ENCODE measurements at places on chromosomes 6 and 20.

DNA sequence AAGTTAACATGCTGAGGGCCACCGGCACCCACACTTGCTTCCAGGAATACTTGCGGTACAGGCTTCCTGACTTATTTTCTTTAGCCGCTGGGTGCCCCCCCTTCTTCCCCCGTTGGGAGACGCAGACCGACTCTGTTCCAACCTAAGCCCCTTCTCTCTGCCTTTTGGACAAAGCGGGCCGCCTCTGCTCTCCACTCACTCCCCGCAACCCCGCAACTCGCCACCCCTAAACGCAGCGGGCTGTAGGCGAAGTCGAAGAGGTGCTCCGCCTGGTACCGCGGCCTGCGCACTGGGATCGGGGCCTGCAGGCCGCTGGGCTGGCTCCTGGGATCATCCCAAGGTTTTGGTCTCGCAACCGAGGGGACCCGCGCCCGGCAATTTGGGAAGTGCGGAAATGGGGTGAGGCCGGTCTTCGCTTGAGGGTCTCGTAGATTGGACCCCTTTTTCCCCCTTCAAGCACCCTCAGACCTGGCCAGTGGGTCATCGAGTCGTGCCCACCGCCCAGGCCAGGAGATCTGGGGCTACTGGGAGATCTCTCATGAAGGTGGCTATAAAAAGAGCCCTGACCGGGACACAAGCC, 4.7 kb upstream of the FOXF2 start:
- no peak for DNase-seq

- DNase-seq = no peak
Observed at GRCh38 chr20:10179574-10180298, 38.9 kb upstream of the SNAP25 start.

GRCh38 chr6:148943451-148943850, 196.6 kb downstream of the UST start:
- DNase-seq = no peak

DNA sequence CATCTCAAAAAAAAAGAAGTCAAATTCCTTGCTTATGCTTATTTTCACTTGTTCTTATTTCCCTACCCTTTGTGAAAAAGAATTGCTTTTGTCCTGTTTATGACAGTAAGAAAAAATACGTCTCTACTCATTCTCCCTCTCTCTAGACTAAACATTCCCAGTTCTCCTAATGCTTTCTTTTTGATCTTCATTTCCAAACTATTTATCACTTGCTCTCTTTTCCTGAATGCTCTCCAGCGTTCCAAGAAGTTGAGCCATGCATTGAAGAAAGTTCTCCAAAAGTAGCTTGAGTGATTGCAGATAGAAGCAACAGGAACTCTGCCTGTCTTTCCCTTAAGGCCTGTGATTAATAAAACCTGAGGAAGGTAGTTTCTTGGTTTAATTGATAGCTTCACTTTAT, 53.1 kb upstream of the TMEM170B start:
- no peak for DNase-seq

DNA sequence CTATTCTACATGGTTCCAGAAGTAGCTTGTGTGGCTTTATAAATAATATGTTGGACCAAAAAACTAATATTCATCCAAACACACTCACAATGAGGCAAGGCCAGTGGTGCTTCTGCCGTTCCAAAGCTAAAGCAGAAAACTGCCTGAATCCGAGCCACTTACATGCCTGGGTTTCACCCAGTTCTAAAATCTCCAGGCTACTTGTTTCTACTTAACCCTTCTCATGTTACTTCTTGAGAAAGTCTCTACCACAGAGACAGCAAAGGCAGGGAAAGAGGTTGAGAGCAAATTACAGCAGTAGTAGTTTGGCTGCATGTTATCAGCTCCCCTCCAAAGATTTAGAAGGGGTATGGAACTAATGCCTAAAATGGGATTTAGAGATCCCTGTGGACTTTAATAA, 62.0 kb downstream of the FAXC start:
- no peak for DNase-seq

Data from cortex of kidney (tissue), 1 donor.